ENCODE measurements at places on chromosomes 13 and 19.

DNA sequence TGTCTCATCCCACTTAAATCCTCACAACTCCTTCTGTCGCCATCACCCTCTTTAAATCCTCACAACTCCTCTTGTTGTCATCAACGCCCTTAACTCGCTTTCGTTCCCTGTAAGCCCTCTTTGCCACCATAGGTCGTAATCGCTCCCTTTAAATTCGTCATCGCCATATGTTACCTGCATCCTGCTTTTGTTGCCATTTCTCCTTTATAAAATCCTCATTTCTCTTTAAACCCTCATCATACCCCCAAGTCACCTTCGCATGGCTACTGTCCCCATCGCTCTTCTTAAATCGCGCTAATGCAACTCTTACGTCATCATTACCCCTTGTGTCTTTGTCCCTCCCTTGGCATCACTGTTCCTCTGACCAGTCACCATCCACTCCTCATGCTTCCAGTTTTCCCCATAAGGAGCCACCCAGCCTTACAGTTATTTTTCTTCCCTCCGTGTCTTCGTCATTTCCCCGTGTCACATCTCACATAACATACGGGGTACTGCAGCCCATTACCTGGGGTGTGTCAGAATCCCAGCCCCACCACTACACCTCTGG, 539 bp downstream of the PLD3 start:
- ATAC-seq: no peak

DNA sequence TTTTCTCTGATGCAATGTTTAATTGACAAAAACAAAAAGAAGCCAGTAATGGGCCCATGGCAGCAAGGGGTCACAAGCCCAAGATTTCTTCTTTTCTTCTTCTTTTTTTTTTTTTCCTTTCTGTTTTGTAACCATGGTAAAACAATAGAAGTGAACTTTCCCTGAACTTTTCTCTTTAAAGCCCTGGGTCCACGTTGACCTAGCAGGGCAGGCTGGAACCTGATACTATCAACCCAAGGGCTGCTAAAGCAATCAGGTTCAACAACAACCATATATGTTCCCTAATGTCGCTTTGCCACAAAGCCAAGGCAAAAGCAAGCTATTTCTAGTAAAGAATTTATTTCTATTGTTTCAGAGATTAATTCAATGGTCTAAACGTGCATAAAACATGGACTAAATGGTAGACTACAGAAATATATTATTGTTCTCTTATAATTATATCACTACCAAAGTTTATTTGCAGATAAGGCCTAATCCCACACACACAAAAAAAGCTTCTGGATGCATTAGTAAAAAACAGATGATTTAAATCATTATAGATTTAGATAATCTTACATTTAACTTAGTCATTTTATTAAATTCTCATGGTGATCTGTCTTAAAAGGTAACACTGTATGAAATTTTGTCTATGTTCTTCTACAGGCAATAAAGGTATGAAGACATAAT, 153.9 kb downstream of the DACH1 start:
- ATAC-seq: no peak

- ATAC-seq: no peak
These were observed 87.8 kb downstream of the FNDC3A start for GRCh38 chr13:49063497-49063896.

- ATAC-seq: no peak
These were observed 9.1 kb upstream of the ERVK3-1 start for GRCh38 chr19:58296104-58296503.

DNA sequence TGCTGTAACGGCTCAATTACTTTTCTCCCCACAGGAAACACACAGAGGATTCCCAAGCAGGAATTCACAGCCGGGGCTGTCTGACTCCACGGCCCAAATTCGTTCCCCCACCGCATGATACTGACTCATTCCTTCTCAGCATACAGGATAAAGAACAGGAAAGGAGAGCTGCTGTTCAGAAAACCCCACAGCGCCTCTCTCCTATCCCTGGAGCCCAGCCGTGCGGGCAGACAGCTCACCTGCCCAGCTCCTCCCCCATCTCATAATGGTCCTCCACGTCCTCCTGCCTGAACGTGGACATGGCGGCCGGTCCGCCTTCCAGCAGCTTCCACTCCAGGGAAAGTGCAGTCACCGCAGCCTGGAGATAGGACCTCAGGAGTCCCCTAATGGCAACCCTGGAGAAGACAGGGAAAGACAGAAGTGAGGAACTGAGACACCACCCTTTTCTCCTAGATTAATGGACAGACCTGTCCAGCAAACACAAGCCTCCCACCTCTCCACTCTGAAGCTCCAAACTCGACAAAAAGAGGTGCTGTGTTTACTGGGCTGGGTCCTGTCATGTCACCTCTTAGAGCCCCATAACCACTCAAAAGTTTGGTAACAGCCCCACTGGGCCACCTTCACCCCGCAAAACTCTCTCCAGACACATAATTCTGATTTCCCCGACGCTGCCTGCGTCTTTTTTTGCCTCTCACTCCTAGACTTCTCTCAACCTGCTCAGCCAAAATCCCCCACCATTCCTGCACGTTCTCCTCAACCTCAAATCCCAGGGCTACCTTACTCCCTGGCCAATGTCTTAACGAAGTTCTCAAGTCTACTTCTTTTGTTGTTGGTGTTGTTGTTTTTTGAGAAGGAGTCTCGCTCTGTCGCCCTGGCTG, 1.2 kb downstream of the DAPK3 start:
- no peak for ATAC-seq

DNA sequence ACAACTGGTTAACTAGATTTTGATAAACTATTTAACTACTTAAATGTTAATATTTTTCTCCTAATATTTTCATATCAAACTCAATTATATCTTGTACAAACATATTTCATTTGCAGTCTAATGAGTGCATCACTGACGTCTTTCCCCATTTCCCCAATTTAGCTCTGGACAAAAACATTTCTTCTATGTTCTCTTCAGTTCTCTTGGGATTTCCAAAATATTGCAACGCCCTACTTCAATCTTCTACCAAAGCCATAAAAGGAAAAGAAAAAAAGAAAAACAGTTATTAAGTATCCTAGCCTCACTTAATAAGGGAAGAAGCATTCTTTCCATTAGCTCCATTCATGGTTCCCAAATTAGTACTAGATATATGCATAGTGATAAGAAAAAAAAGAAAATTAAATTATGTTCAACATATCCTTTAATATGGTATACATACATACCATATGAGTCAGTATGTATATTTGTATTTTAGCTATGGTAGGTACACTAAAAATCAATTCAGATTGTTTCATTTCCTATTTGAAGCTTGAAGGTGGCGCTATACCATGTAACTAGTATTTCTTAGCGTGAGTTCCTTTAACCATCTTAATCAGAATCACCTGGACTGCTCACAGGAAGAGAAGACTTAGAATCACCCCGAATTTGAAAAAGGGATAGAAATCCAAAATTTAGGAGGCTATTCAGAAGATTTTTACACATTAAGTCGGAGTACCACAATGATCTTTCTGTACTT, 9.9 kb downstream of the FBXL3 start:
- peak; percentile 60 for ATAC-seq

- ATAC-seq: no peak
These were observed 4.6 kb downstream of the PKN1 start for GRCh38 chr19:14437578-14438140.

DNA sequence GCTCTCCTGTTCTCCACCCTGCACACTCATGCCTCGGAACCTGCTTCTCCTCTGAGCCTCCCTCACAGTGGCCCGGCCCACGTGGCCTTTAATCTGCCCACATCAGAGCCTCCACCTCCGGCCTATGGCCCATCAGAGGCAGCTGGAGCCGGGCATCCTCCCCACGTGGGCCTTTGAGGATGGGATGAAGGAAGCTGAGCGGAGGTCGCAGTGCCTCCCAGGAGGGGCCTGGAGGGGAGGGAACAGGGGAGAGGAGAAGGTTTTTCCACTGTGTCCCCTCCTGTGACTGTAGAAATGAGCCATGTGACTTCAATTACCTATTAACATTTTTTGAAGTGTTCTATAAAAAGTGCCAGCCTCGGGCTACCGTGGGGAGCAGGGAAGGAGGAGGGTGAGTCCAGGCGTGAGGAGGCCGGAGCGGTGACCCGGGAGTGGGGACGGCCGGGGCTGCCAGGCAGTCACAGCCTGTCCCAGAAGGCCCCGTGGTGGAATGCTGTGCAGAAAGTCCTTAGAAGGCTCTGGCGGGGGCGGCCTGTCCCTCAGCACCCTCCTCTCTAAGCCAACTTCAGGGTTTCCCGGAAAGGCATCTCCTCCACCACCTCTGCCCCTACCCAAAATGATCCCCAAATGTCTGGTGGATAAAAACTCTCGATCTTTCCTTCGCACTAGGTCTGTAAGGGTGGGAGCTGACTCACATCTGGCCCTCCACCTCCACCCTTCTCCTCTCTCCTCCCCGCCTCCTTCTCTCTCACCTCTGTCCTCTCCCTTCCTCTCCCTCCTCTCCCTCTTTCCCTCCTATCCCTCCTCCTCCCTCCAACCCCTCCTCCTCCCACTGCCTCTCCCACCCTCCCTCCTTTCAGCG, 24.8 kb upstream of the SLC1A5 start:
- ATAC-seq: no peak

- ATAC-seq: peak; percentile 81
These were observed 10.3 kb upstream of the MEDAG start for GRCh38 chr13:30895773-30896172.

DNA sequence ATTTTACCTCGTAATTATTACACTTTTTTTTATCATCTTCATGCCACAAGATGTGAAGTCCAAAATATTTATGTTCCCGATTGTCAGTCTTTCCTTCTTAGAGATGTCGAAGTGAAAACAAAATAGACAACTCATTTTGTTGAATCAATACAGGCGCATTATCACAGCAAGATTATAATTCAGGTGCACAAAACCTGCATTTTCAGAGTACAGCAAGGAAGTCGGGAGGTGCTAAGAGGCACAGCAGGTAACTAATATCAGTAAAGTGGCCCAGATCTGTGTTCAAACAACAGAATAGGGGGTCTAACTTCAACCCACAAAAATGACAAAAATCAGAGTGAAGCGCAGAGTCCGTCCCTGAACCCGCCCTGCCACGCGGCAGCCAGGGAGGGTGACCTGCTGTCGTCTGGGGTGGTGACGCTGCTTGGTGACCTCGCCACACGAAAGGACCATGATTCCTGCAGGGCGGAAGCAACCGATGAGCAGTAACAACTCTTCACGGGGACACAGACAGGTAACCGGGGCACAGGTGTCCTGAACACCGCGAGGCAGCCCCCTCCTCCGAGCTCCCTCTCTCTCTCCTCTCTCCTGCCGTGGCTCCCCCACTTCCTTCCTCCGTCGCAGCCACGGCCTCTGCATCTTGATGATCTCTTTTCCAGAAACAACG, 50.9 kb upstream of the SPACA7 start:
- ATAC-seq: no peak

GRCh38 chr19:31470229-31470939, 121.1 kb upstream of the TSHZ3 start:
- no peak for ATAC-seq

- ATAC-seq: peak; percentile 79
These were observed 22.1 kb downstream of the ARID3A start for GRCh38 chr19:947707-948539.

DNA sequence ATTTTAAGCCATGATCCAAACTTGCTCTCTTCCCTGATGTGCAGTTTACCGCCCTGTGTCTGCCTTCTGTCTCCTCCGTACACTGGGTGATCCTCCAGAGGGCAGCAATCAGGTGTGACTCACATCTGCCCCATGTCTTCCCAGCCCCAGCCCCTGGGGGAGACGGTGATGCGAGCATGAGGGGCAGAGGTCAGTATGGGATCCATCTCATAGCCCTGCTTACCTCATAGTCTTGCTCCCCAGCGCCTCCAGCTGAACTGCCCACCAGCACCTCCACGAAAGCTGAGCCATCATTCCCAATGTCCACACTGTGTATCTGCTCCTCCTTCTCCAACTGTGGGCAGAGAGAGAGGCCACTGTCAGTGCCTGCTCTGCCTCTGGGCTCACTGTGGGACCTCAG, 14.6 kb downstream of the XRCC1 start:
- ATAC-seq: no peak

- no peak for ATAC-seq
These were observed 76.9 kb downstream of the GADD45B start for GRCh38 chr19:2552859-2553258.

DNA sequence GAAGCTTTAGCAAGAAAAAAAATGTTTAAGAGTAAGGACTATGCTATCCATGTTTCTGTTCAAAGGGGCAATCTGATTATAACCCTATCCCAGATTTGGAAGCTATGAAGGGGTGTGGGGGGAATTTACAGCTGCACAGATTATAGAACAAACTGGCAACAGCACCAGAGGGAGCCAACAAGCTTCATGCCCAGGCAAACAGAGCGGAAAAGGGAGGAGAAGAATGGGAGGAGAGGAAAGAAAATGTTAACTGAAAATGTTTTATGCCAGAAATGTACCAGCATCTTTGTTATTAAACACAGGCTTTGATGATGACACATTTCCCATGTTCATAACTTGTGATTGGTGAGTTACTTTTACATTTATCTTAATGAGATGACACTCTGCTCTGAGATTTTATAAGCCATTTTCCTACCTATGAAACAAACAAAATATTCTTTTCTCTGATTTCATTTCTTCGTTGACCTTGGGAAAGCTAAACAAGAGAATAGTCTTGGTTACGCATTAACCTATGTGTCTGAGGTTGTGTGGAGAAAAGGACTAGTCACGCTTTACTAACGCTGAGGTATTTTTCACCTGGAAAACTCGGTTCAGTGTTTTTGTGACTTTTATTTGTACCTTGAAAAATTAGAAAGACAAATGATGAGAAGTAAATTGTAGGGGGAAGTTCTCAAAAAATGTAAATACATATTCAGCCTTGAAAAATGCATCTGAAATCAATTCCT, 235.8 kb upstream of the MIR17HG start:
- ATAC-seq: no peak

DNA sequence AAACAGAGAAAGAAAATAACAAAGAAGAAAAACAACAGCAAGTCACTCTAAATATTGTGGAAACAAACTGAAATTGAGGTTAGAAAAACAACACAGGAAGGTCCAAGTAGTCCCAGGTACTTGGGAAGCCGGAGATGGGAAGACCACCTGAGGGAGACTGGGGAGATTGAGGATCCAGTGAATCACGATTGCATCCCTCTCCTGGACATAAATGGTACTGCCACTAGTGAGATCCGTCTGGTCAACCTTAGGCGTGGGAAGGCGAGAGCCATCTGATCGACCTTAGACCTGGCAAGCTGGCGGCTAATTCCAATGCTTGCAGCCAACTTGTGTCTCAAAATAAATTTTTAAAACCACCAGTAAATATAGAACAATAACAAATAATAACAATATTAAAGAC, 81.9 kb downstream of the ZNF726 start:
- ATAC-seq: no peak

DNA sequence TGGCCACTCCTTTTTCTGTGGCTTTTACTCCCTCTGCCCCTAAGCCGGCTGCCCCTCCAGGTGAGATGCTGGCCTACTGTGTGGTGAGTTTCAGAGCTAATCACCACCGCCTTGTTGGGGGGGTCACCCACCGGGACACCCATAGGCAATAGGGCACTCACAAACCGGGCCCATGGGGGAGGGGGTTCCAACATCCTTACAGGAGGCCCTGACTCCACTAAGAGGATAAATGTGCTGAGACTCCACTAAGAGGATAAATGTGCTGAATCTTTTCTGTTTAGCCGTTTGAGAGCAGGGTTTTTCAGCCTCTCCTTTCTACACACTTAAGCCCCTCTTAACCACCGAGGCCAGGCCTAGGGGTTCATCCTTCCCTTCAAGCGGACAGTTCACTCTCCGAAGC, 73.7 kb downstream of the SLC15A1 start:
- no peak for ATAC-seq

GRCh38 chr19:38433268-38433733, at the start of gene RYR1:
RYR1 (plus strand) TSS chr19:38433691; CDS start chr19:38433830, 139 bp downstream.
- peak; percentile 68 for ATAC-seq
